ENCODE measurements at places on chromosomes 2 and 18.

GRCh38 chr2:176804392-176804791, 408.2 kb upstream of the HNRNPA3 start:
- peak; percentile 41 for DNase-seq

- no peak for DNase-seq
These were observed 24.0 kb upstream of the DSEL start for GRCh38 chr18:67540559-67540958.

- no peak for DNase-seq
These were observed 526.9 kb upstream of the ID2 start for GRCh38 chr2:8154936-8155335.

DNA sequence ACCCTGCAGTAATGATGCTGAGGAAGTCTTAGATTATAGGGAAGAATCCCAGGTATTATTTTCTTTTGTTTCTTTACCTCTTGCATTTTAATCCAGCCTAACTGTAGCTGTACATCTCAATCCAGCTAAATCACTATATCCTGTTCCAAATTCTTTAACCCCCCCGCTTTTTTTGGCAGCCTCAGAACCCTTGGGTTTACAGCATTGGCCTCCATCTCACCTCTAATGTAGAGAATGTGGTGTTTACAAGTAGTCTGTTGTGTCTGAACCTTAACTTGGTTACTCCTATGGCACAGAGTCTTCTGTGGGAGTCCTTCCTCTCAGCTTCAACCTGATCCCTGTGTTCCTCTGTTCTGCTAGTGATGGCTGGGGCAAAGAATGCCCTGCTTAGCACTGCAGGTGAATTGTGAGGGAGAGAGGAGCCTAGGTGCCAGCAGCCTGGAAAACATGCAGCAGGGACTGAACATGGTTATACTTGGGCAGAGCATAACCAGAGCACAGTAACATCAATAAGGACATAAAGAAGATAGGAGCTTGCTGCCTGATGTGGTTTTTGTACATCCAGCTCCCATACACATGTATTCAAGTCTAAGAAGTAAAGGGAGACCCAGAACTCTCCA, 130.2 kb downstream of the FAM124B start:
- no peak for DNase-seq

DNA sequence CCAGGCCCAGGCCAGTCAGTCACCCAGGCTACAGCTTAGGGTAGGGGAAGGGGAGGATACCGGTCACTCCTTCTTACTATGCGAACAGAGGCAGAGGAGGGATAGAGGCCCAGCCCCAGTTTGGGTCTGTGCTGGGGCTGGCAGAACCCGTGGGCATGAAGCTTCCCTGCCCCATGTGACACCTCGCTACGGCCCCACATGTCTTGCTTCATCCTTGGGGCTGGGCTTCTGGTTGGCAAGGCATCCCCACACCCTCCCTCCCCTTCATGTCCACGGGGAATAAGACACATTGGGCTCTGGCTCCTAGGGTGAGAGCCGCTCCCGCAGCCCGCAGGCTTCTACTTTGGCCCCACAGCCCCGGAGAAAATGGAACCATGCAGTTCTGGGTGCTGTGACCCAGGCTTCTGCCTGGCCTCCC, 32.4 kb downstream of the HS1BP3 start:
- DNase-seq: no peak

- DNase-seq: no peak
These were observed 3.8 kb downstream of the STAM2 start for GRCh38 chr2:152171718-152172117.

GRCh38 chr2:198717451-198717850, 740.3 kb downstream of the SATB2 start:
- no peak for DNase-seq

GRCh38 chr2:22748909-22749308, 636.1 kb upstream of the KLHL29 start:
- no peak for DNase-seq

DNA sequence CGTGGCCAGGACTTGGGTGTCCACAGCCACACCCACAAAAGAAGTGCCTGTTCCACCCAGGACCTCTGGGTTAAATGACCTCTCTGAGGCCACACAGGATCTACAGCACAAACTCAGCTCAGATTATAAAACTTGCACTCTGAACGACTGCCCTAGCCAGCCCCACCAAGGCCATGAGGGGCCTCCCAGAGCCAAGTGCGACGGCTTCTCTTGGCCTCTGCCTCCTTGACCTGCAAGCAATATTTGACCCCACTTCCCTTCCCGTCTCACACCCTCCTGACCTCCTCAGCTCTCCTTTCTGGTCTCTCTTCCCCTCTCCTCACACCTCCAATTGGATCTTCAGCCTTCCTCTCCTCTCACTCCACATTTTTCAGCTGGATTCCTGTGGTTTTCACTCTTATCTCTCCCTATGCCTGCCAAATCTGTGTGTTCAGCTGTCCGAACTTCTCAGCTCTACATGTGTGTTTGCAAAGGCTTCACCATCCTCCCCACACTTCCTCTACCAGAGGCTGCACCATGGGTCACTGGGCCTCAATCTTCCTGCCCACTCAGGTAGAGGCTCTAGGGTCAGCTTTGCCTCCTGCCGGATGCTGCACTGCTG, 25.3 kb upstream of the STEAP3 start:
- DNase-seq: no peak

- no peak for DNase-seq
These were observed 73.5 kb downstream of the FIGN start for GRCh38 chr2:163662141-163662780.

DNA sequence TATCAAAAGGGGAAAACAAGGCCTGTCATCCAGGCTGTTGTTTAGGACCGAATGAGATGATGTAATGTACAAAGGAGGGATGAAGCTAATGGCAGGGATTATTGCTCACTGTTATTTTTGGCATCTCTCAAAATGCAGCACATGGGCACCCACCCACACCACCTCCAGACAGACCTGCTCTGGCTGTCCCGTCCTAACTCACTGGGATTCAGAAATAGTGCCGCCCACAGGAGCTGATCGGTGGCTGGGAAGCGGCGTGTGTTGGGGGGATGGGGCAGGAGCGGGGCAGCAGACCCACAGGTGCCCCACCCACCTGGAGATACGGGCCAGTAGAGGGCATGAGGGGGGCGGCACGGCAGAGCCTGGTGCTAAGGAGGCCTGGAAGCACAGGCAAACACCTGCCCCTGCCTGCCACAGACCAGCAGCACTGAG, 52.2 kb downstream of the CRACDL start:
- DNase-seq: no peak

DNA sequence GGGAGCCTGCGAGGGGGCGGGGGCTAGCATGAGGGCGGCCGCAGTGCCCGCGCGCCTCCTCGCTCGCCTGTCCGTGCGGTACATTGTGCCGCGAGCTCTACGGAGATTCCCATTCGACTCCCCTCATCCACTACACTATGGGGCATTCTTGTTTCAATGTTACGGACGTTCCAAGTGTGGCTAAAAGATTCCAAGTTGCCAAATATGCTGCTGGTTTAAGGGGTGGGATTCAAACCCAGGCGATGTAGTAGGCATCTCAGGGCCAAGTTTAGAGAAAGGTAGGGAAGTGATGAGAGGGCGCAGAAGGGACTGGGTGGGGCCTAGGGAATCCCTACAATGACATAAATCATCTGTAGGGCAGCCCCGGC, 10.0 kb upstream of the CRYBA2 start:
- no peak for DNase-seq

DNA sequence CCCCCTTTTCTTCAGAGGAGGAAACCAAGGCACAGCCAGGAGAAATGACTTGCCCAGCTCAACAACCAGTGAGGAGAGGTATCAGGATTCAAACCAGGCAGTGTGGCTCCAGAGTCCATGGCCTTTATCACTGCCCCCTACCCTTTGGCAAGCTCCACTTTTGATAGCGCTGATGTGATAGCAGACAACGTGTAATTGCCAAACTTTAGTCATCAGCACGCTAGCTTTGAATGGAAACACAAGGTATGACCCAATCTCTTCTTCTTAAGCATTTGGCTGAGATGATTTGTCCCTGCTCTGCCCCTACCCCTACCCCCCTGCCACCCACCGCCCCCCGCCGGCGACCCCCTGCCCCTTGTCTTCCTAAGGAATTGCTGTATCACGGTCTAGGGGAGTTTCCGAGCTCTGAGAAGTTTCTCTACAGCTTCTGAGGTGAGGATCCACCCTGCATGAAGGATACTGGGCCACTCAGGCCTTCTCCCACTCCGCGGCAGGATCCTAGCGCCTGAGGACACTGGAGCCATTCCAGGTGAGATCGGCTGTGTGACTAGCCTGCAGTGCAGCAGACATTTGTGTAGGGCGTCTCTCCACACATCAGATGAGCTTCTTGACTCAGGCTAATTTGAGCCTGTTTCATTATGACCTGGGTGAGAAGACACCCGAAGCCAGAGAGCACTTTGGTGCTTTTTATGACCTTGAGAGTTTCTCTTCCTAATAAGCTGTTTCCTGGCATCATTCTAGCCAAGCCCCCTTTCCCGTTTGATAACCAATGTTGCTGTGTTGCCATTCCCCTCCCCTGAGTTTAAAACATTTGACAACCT, 75.1 kb upstream of the MAP4K4 start:
- no peak for DNase-seq

DNA sequence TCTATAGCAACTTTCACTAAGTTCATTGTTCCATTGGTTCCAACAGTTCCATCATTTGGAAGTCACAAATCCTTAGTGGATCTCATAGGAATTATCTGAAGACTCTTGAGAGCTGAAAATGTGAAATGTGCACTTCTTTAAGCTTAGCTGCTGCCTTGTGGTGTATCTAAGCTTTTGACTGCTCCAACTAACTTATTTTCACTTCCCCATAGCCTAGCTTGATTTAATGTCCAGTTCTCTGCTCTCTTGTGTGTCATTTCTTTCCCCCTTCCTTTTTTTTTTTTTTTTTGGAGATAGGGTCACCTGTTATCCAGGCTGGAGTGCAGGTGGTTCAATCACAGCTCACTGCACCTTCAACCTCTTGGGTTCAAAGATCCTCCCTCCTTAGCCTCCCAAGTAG, 34.9 kb upstream of the CD302 start:
- DNase-seq: no peak

DNA sequence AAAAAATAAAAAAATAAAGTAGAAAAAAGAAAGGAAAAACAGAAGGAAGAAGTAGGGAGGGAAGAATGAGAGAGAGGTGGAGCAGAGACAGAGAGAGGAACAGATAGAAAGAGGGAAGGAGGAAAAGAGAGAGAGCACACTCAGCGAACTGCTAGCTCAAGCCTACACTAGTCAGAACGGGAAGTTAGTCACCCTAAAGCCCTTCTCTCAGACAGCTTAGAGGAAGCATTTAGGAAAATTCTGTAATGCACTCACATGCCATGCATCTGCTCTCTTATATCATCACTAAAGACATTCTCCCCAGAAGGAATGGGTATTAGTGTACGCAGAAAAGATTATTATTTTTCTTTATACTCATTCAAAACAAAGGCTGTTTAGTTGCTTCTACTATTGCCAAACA, 68.1 kb upstream of the SULT1C3 start:
- DNase-seq: no peak

GRCh38 chr2:144583741-144584453, 64.0 kb upstream of the ZEB2 start:
- DNase-seq: no peak

GRCh38 chr2:222240676-222241049, 58.1 kb downstream of the PAX3 start:
- no peak for DNase-seq

DNA sequence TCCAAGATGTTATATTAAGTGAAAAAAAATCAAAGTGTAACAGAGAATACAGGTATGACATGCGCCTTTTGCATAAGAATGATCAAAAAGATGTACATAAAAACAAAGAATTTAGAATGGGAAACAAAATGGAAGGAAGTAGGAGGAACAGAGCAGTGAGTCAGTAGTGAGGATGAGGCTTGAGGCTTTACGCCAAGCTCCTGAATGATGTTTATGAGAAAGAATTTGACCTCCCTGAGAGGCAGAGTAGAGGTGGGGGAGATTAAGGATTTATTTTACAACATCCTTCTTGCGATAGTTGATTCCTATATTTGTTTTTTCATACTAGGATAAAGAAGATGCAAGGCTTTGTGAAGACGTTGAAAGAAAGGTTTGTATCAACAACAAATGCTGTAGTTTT, 81.4 kb downstream of the DCDC2C start:
- DNase-seq: no peak

- DNase-seq: no peak
These were observed 31.0 kb downstream of the CFAP36 start for GRCh38 chr2:55550368-55551102.

GRCh38 chr2:25301453-25302352, 40.0 kb downstream of the DNMT3A start:
- DNase-seq: no peak

DNA sequence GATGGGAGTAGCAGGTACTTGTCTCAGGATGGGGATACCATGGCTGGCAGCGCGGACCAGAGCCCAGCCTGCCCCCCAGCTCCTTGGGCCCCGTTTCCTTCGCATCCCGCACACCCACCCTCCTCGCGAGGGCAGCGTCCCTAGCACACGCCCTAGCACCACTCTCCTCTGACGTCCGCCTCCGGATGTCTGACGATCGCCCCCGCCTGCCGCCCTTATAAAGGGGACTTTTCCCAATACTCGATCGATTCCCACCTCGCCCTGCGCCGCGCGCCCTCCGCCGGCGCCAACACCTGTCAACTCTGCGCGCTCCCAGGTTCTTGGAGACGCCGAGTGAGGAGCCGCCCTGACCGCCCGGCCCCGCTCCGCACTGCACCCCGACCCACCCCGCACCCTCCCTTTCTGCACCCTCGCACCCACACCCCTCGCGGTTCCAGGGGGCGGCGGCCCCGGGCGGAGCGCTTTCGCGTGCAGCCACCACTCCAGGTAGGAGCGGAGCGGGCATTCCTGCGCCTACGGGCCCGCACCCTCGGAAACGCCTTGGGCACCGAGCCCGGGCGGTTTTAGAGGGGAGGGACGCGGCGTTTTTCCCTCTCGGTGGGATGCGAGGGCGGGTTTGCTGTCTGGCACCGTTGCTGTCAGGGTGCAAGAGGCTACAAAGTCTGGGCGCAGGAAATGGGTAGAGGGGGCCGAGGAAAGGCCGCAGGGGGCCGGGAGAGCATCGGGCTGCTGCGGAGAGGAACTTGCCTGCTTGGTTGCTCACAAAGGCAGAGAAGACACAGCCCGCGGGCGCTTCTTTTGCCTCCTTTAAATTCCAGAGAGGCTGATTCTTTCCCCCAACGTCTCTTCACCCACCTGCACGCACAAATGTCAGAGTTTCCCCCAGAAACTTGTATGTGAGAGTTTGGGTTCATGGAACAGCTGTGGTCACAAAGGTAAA, at the start of gene SLC5A7:
Gene SLC5A7 (plus strand): TSS at position 247 of the 940 bp plus-strand sequence. CDS start 1,632 bp downstream, outside the sequence.
- DNase-seq: no peak

DNA sequence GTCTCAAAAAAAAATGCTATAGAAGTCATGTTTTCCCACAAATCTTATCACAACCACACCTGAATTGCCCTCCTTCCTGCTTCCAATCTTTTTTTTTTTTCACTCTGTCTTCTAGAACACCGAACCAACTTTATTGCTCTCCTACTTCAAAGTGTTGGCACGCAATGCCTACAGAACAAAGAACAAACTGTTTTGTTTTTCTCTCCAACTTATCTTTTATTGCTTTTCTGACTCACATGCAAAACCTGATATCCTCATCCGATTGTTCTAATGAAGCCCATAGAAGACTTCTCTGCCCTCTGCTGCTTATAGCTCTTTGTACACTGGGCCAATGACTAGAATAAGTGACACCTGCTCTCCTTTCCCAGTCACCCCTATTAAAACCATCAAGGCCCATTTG, 602.8 kb downstream of the EPHA4 start:
- DNase-seq: no peak

All from NCI-H1092 treated with DMSO at 0.1 percent for 48 hours (cell line).